ENCODE measurements at places on chromosomes 1 and 21. TPM values are rescaled to one million over a fixed set of nuclear protein-coding genes. Genes with fewer than 3 reads are reported as not detected.

The OR2L3 gene
- total RNA-seq, result not detected

GRCh38 chr1:99270646-99271045, 6.4 kb downstream of the PLPPR4 start:
- peaks cover under 1% of the 10 kb centered on the region for H3K27me3 ChIP-seq
- DNase-seq, result no peak
- H3K27ac ChIP-seq, result no peak overlapping the region
- no peaks in the 10 kb centered on the region for H3K4me1 ChIP-seq
- H3K36me3 ChIP-seq, result no peaks in the 10 kb centered on the region

DNA sequence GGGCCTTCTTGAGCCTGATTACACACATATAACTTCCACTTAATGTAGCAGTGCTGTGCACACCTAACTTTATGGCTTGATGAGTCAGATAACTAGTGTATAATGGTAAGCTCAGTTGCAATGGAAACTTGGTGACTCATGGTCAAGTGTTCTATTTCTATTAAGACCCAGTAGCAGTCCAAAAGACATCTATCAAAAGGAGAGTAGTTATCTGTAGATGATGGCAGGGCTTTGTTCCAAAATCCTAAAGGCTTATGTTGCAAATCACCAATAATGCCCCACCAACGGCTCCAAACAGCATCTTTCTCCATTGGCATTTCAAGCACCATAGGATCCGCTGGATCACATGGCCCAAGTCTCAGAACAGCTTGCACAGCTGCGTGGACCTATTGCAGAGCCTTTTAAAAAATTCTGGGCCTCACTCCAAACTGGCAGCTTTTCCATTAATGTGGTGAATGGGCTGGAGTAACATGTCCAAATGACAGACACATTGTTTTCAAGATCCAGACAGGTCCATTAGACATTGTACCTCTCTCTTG, 566.8 kb upstream of the USP24 start:
- H3K4me3 ChIP-seq, result no peak overlapping the region
- H3K27me3 ChIP-seq, result no peaks in the 10 kb centered on the region
- no peak overlapping the region for H3K27ac ChIP-seq
- H3K36me3 ChIP-seq, result no peaks in the 10 kb centered on the region
- DNase-seq, result no peak

DNA sequence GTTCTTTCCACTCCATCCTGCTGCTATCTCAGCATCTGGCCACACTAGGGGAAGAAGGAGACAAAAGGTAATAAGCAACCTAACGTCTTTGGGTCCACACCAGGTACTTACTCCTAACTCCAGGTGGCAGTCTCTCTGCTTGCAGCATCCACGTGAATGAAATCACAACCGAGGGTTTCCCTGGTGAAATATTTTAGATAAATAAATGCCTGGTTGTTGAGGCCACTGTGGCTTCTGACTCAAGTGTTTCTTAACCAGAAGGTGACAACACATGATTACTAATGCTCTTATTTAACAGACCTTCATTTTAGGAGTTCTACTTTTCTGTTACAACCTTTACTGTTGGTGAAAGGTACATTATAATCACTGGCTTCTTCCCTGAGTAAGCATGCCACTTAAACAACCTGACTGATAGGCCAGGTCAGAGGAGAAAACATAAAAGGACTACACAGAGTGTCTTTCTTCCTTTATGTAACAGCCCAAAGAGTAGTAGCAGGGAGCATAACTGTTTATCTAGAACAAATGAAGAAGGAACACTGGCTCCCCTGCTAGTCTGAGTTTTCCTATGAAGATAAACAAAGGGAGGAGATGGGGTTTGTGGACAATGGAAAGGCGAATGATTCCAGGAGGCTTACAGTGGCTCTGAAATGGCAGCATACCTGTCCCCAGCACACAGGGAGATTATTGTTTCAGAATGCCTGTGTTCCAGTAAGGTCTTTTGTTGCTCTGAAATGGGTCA, 59.9 kb downstream of the SYT6 start:
- H3K36me3 ChIP-seq, result peaks cover 88% of the 10 kb centered on the region
- no peak overlapping the region for H3K27ac ChIP-seq
- no peak for DNase-seq

The VCAM1 gene
- 0.07 TPM for total RNA-seq

The ARHGEF16 gene
- 15.5 TPM for total RNA-seq

DNA sequence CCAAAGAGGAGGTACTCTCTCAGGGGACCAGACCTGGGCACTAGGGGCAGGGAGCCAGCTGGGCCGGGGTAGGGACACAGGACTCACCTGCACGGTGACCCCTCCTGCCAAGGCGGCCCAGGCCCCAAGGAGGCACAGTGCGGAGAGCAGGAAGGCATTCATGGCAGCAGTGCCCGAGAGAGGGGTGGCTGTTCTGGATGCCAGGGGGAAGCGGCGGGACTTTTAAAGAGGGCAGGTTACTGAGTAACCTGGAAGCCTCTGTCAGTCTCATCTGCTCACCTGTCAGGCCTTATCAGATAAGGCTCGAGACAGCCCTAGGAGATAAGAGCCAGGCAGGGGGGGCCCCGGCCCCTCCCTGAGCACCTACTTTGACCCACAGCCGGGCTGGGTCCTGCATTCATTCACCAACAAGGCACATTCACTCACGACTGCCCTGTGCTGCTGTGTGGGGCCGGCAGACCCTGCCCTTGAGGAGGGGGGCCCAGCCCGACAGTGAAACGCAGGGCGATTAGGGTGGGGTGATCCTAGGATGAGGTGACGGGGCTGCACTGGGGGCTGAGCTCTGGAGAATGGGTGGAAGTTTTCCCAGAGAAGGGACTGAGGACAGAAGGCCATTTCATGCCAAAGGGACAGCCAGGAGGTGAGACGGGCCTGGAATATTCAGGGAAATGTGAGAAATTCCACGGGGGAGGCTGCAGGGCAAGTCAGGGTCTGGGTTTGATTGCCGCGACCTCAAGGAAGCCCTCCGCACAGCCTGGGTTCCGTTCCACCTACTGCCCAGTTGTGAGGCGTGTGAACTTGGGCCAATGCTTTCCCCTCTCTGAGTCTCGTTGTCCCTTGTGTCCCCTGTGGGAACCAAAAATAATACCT, at the start of gene GUCA2A:
TSS of gene GUCA2A (minus strand) at position 195 of the 870 bp plus-strand sequence. CDS start at position 162, 33 bp downstream.
- H3K4me3 ChIP-seq, result no peak within 1 kb of the TSS
- no peaks in the 10 kb centered on the region for H3K36me3 ChIP-seq
- no peak within 1 kb of the TSS for H3K27ac ChIP-seq

DNA sequence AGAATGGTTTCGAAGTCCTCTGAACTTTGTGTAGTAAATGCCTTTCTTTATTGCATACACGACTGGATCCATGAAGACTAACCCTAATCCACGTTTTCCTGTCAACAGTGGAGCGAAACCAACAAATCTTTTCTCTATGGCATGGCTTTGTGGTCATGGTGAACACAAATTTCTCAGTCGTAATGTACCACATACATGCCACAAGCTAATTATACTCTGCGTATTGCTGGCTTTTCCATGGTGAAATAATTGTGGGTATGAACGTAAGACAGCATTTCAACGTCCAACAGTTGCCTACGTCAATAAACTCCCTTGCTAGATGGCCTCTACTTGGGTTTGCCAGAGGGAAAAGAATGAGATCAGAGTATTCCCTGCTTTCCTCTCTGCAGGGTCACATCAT, 27.5 kb downstream of the INTS7 start:
- no peak overlapping the region for H3K27ac ChIP-seq
- no peaks in the 10 kb centered on the region for H3K27me3 ChIP-seq
- peaks cover 4% of the 10 kb centered on the region for H3K36me3 ChIP-seq
- H3K4me3 ChIP-seq, result no peak overlapping the region
- DNase-seq, result no peak
- H3K4me1 ChIP-seq, result no peaks in the 10 kb centered on the region

The BMP8A gene
- total RNA-seq, result 1.2 TPM

GRCh38 chr1:44812822-44813543, 4.7 kb downstream of the BTBD19 start:
- H3K27ac ChIP-seq, result no peak overlapping the region
- H3K36me3 ChIP-seq, result no peaks in the 10 kb centered on the region
- peak; percentile 53 for DNase-seq
- peaks cover 29% of the 10 kb centered on the region for H3K4me1 ChIP-seq
- peaks cover 7% of the 10 kb centered on the region for H3K27me3 ChIP-seq

DNA sequence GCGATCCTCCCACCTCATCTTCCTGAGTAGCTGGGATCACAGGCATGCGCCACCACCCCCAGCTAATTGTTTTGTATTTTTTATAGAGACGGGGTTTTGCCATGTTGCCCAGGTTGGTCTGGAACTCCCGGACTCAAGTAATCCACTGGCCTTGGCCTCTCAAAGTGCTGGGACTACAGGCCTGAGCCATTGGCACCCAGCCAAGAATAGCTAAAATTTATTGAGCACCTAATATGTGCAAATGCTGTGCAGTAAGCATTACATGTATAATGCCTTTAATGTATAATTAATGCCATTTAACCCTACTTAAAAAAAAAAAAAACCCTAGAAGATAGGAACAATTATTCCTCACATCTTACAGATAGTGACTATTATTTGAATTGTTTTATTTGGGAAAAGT, 42.9 kb downstream of the ZNF691 start:
- no peaks in the 10 kb centered on the region for H3K36me3 ChIP-seq
- no peak overlapping the region for H3K27ac ChIP-seq
- H3K4me3 ChIP-seq, result no peak overlapping the region
- DNase-seq, result no peak
- no peaks in the 10 kb centered on the region for H3K4me1 ChIP-seq
- H3K27me3 ChIP-seq, result peaks cover 7% of the 10 kb centered on the region

GRCh38 chr1:184701816-184702215, 52.8 kb downstream of the EDEM3 start:
- no peak for DNase-seq
- H3K4me3 ChIP-seq, result no peak overlapping the region
- peaks cover 2% of the 10 kb centered on the region for H3K36me3 ChIP-seq
- H3K27me3 ChIP-seq, result no peaks in the 10 kb centered on the region

DNA sequence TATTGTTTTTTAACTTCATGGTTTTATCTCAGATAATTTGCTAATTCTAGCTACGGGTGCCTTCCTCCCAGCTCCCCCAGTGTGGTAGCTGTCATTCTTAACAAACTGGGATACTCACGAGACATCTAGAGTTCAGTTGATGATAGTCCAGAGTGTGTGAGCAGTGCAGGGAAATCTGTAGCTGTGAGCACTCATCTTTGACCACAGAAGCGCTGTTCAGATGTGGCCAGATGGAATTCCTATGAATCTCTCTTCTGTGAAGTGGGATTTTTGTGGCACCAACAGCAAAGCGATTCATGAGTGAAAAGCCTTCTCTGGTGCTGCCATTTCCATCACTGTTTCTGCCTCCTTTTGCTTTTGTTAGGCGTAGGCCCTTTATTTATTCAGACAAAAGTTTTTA, 125.1 kb downstream of the NFIA start:
- no peaks in the 10 kb centered on the region for H3K27me3 ChIP-seq
- DNase-seq, result no peak
- H3K4me3 ChIP-seq, result no peak overlapping the region
- no peaks in the 10 kb centered on the region for H3K36me3 ChIP-seq
- peaks cover 12% of the 10 kb centered on the region for H3K4me1 ChIP-seq
- H3K27ac ChIP-seq, result no peak overlapping the region

- H3K27me3 ChIP-seq, result no peaks in the 10 kb centered on the region
- DNase-seq, result peak; percentile 12
- H3K4me1 ChIP-seq, result peaks cover 34% of the 10 kb centered on the region
- no peaks in the 10 kb centered on the region for H3K36me3 ChIP-seq
These were observed 503.9 kb upstream of the USP24 start for GRCh38 chr1:55718758-55719671.

- peaks cover 85% of the 10 kb centered on the region for H3K36me3 ChIP-seq
- peak overlapping the region; percentile 15 for H3K4me3 ChIP-seq
- no peak for DNase-seq
- peak overlapping the region; percentile 95 for H3K27ac ChIP-seq
- no peaks in the 10 kb centered on the region for H3K27me3 ChIP-seq
These were observed 21.4 kb downstream of the SLC2A1 start for GRCh38 chr1:42937141-42937696.

- peaks cover 52% of the 10 kb centered on the region for H3K27me3 ChIP-seq
- peak overlapping the region; percentile 55 for H3K4me3 ChIP-seq
- H3K4me1 ChIP-seq, result peaks cover 14% of the 10 kb centered on the region
These were observed 938 bp upstream of the ACTN2 start for GRCh38 chr1:236685205-236685916.

The IQGAP3 gene
- total RNA-seq, result 30.8 TPM

DNA sequence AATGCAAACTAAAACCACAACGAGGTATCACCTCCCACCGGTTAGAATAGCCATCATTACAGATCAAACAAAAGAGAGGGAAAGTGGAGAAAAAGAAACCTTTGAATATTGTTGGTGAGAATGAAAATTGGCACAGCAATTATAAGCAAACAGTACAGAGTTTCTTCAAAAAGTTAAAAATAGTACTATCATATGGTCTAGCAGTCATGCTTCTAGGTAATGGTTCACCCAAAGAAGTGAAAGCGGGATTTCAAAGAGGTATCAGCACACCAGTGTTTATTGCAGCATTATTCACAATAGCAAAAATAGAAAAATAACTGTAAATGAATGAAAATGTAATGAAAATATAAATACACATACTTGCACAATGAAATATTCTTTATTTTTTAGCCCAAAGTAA, 8.2 kb downstream of the OR2T10 start:
- peaks cover 63% of the 10 kb centered on the region for H3K36me3 ChIP-seq
- DNase-seq, result no peak
- H3K27me3 ChIP-seq, result peaks cover 5% of the 10 kb centered on the region
- no peak overlapping the region for H3K27ac ChIP-seq
- H3K4me3 ChIP-seq, result no peak overlapping the region
- no peaks in the 10 kb centered on the region for H3K4me1 ChIP-seq

The FHAD1 gene
- 2.9 TPM for total RNA-seq

GRCh38 chr1:107277022-107277421, 136.2 kb downstream of the NTNG1 start:
- H3K36me3 ChIP-seq, result no peaks in the 10 kb centered on the region
- no peak overlapping the region for H3K27ac ChIP-seq
- peaks cover 16% of the 10 kb centered on the region for H3K4me1 ChIP-seq
- H3K4me3 ChIP-seq, result no peak overlapping the region
- no peaks in the 10 kb centered on the region for H3K27me3 ChIP-seq

DNA sequence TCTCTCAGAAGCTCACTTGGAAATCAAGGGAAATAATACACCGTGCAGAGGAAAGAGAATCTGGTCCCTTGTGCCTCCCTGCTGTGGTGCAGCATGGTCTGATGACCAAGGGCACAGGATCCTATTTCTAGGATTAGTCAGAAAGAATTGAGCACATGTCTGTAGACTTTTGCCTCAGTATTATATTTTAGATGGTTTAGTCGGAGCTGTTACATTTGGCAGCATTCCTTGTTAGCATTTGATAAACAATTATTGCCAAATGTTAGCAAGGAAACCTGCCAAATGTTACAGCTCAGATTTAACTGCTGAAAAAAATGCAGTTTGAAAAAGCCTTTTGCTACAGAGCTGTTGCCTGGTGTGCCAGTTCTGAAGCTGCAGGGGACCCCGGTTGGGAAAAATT, 183.5 kb upstream of the DPYD start:
- H3K27ac ChIP-seq, result no peak overlapping the region
- peaks cover 14% of the 10 kb centered on the region for H3K36me3 ChIP-seq
- H3K4me3 ChIP-seq, result no peak overlapping the region

Data from WTC11 (cell line).